ENCODE measurements at places on chromosomes 7 and 10. TPM values are rescaled to one million over a fixed set of nuclear protein-coding genes. Genes with fewer than 3 reads are reported as not detected.

The TMEM196 gene
- total RNA-seq = 14.9 TPM

The PDE6C gene
- 1.2 TPM for total RNA-seq

The CPA4 gene
- total RNA-seq = 32.7 TPM

The ZP3 gene
- total RNA-seq = not detected

The STEAP1B gene
- 12.3 TPM for total RNA-seq

The C7orf57 gene
- 1.2 TPM for total RNA-seq

The GNAT3 gene
- total RNA-seq = not detected

The LRIT2 gene
- total RNA-seq = 1.7 TPM

- no peak for DNase-seq
Measured at GRCh38 chr10:133097961-133098360, 10.2 kb downstream of the ADGRA1 start.

GRCh38 chr7:105277341-105277740 is 111.4 kb downstream of the SRPK2 start:
- DNase-seq = no peak

DNA sequence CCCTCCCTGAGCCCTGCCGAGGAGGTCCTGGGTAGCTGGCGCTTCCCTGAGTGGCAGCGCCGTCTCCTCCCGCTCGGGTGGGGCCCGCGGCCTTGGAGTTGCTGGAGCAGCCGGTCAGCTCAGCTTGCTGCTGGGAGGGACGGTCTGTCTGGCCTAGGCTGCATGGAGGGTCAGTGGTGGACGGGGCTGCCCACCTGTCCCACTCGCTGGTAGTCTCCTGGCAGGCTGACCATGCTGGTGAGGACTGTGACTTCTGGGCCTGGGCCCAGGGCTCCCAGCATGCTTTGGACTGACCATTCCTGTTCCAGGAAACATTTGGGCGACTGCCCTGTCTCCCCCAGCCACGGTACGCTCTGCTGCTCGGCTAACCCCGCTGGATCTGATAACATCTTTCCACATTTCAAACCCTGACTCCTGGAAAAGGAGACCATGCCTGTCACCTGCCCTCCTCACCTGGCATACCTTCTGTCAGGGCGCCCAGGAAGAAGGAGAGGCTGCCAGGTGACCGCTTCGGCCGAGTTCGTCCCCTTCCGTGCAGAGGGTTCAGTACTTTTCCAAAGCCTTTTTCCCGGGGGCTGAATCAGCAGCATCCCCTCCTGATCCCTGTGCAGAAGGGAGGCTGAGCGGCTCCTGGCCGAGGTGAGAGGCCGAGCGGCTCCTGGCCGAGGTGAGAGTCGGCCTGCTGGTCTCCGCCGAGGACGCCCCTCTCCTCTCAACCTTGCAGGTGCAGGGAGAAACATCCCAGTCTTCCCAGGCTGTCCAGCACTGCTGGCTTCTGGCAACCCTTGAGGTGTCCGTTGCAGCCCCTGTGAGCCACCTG is 43.4 kb downstream of the FAM20C start:
- no peak for DNase-seq

GRCh38 chr10:74585231-74586087 is 240.9 kb upstream of the KAT6B start:
- DNase-seq = peak; percentile 27

GRCh38 chr7:108358553-108358952 is 97.7 kb downstream of the NRCAM start:
- DNase-seq = peak; percentile 24

DNA sequence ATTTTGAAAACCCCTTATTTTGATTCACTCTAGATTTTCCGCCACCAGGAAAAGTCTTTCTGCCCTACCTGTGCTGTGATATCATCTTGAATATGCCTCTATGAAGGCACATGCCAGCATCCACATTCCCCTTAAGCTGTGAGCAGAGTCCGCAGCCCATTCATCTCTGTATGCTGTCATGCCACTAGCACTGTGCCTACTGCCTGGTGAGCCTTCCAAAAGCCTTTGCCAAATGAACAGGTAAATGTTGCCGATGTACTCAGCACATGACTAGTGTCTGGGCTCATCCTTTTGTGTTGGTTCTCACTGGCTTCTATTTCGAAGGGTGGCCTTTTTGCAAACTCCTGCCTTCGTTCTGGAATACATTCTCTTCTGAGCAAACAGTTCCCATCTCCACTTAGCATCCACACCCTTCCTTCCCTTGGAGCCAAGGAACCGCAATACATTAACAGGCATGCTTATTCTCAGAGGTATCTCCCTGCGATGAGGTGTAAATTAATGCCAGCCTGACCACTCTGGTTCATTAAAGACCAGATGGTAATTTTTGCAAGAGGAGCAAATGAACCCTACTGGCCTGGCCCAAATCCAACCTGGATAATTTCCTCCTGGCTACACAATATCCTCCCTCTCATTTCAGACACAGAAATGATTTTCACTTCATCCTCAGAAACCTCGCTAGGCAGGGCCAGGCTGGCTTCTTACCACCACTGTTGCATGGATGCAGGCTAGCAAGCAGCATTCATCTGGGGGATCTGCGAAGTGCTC is 339.7 kb upstream of the NFE2L3 start:
- DNase-seq = no peak

DNA sequence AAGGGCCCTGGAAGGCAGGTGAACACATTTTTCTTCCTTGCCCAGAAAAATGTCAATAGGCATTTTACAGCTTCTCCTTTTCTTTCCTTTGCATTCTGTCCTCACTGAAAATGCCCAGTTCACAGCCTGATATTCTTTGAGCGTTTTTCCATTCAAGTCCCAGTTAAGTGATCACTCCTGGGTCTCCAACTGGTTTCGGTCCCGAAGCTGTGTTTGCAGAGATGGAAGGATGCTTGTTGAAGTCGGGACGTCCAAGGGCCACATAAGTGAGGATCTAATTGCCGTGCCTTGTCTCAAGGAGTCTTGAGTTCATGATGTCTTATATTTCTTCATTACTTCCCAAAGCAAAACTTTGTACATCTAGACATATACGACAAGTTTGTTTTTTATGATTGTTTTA is 208.7 kb upstream of the PRKCQ start:
- no peak for DNase-seq

- peak; percentile 33 for DNase-seq
Measured at GRCh38 chr7:129222064-129222463, 2.8 kb upstream of the AHCYL2 start.

DNA sequence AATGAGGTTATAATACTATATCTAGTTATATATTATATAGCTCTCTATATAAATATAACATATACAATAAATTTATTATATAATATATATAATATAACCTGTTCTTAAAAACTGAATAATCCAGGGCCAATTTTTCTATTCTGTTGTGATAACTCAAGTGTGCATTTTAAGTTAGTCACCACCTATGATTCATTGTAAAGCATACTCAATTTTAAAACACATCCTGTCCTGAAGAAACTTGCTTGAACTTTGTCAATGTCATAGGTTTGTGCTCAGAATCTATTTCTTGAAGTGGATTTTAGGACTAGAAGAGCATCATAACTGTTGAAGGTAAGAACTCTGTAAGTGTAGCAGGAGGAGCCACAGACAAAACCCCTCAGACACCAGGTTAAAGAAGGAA is 1209.8 kb downstream of the REEP3 start:
- DNase-seq = no peak

DNA sequence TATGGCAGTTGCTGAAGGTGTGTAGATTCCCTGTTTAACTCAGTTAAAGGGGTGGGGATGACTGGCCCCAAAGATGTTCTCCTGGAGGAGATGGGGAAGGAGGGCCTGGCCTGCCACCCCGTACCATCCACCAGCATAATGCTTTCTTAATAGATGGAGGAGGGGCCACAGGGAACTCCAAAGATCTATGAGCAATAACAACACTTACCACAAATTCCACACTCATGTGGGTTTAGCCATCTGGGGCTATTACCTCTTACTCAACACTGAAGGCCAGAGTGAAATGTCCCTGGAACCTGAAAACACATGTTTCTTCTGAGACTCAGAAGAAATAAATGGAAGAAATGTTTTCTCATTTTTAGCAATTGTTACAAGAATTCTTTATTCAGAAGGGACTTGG is 259.0 kb downstream of the CXCL12 start:
- no peak for DNase-seq

DNA sequence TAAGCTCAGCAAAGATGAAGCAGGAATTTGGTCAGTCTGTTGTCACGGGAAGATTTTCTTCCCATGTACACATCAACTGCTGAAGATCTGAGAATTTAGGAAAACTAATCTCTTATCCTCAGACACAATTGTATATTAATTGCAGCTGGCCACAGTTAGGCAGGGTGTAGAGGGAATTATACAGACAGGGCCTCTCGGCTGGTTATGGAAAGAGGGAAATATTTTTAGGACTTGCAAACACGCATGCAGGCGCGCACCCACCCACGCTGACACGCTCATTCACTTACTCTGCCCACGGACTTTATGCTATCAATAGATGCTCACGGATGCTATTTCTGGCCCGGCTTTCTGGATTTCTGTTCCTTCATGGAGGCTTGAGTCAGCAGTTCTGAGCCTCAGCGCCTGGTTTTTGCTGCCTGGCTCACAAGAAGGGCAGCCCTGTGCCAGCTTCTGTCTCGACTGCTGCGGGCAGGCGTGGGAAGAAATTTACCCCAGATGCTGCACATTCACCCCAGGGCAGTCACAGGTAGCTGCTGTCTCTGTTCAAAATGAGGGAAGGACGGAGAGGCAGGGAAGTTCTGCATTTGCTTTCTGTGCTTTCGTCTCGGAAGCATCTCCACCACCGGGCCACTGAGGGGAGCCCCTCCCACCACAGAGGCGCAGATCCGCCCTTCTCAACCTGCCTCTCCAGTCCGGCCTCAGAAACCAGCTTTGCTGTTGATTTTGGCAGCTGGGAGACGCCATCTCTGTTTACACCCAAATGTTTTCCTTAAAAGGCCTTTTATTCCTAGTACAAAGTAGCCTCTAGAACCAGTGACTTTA is 116.3 kb upstream of the BTBD16 start:
- DNase-seq = peak; percentile 82

DNA sequence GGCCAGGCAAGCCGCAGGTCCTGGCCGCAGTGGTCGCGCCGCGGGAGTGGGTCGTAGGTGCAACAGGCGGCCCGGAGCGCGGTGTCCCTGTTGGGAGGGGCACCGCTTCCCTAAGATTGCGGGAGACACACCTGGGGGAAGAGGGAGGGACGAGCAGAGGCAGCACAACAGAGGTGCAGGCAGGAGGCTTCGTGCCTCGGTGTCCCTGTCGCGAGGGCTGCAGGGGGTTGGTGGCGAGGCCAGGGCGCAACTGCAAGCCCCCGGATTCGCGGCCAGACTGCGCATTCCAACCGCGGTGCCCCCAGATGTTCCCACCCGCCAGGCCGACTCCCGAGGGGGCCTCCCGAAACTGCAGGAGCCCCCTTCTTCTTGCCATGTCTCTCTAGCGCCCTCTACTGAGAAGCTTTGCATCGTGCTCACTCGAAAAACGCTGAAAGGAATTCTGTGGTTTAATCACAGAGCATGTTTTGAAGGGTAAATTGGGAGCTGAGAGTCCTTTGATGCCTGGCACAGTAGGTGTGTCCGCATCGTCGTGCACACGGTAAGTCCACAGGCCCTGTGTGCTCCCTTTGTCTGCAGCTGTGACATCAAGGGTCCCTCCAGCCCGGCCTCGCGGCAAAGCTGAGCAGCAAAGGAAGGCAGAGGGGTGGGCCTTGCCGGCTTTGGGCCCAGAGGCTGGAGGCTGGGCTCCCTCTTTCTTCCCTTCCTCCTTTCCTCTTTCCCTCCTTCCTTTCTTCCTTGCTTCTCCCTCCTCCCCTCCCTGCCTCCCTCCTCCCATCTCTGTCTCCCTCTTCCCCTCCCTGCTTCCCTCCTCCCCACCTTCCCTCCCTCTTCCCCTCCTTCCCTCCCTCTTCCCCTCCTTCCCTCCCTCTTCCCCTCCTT is 6.2 kb upstream of the MBL2 start:
- DNase-seq = peak; percentile 58

GRCh38 chr10:79400146-79401004 is 45.0 kb downstream of the ZCCHC24 start:
- DNase-seq = peak; percentile 68

DNA sequence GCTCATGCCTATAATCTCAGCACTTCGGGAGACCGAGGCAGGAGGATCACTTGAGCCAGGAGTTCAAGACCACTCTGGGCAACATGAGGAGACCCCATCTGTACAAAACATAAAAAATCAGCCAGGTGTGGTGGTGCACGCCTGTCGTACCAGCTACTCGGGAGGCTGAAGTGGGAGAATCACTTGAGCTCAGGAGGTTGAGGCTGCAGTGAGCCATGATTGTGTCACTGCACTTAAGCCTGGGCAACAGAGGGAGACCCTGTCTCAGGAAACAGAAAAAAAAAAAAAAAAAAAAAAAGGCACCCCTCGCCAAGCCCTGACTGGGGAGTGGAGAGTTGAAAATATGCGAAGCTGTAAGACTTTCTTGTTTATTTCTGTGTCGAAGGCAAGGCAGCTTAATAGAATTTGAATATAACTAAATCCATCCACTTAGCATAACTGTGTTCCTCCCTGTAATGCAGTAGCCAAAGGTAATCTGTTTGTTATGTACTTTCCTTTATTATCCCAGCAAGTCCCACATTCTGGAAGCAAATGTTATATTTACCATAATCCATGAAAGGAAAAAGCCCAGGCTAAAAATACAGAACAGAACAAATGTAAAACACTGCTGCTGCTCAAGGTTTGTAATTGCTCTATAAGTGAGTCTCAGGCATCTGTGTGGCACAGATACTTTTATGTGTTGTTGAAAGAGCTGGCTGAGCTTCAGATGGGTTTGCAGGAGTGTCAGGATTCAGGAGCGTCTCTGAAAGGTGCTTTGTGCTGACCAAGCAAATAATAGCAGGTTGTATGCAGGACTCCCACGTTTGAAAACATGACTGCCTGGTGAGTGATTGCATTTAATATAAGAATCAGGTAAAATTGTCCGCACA is 127.2 kb downstream of the CELF2 start:
- DNase-seq = peak; percentile 50

- DNase-seq = peak; percentile 81
Measured at GRCh38 chr7:128831994-128832879, 2.0 kb downstream of the FLNC start.

GRCh38 chr7:147639037-147639436 is 951.5 kb upstream of the C7orf33 start:
- no peak for DNase-seq

GRCh38 chr10:130747946-130748345 is 563.6 kb downstream of the TCERG1L start:
- no peak for DNase-seq

DNA sequence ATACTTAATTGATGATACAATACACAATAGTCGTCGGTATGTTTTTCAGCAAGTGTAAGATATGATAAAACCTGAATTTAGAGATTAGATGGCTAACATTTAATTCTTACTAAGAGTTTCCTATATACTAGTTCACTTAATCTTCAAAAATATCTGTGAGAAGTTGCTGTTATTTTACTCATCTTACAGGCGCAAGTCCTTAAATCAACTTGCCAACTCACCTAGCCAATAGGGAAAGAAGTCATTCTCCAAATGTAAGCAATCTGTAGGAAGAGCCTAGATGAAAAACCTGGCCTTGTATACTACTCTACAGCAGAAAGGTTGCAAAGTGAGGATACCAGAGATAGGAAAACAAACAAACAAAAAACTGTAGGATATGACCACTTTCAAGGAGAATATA is 10.6 kb downstream of the CD36 start:
- DNase-seq = no peak

DNA sequence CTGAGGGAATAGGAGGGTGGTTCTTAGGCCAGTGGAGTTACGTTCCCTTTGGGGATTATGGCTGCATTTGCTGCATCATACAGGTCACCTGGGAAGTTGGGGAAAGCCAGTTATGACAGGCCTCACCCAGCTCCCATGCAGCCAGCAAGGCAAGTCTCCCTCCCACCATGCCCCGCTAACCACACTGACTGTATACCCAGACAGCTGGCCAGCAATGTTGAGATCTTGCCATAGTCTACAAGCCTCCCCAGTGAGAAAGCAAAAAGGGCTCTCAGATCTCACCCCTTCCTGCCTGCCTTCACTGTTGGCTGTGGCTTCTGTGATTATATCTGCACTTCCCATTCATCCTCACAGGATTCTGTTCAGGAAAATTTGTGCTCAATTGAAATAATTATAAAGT is 133.3 kb upstream of the HGF start:
- DNase-seq = no peak

Data from umbilical cord (tissue), 2 donors.